ENCODE measurements at places on chromosomes 12 and 14.

DNA sequence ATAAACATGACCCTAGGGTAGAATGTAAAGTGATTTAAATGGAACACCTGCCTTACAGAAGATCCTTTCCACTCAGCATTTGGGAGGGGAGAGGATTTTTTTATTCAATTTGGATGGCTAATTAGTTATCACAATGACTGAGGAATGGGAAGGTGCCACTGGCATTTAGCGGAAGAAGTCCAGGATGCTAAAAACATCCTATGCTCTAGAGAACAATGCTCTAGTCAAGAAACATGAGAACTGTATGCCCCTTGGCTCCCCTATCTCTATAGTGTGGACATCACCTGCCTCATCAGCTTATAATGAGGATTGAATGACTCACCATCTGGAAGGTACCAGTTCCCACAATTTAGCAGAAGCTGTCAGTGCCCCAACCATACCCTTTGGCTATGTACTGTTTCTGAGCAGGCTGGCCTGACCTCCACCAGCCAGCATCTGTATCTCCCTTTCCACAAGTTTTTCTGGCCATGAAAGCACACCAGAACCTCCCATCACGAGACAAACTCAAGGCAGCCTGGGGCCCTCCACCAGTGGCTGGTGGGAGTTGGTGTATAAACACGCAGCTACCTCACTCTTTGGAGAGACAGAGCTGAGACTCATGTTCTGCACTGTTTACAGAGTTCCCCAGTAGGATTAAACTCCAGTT lies 109.7 kb upstream of the VASH1 start:
- no peak for DNase-seq

DNA sequence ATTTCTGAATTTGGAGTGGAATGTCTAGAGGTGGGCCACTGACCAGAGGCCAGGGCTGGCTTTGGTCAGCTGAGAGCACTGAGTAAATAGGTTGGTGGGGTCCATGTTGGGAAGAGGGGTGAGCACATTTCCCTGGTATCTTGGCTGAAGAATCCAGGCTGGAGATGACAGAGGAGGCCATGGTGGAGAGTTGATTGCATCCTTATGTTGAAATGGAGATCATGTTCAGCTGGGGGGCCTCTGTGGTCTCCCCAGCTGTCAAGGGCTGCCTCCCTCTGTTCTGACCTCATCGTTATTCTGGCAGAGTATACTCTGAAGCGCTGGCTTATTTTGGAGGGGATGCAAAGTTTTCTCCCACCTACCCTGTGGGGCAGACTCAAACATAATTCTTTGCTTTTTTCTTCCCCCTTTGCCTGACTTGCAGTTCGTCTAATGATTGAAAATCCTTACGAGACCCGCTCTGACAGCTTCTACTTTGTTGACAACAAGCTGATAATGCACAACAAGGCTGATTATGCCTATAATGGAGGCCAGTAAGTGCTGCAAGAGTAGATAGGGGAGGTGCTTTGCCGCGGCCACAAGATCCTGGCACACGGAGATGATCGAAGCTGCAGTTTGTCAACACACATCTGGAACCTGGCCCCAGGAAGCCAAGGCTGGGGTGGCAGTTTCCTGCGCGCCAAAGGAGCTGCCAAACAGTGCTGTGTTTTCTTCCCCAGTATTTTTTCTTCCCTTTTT lies 6.0 kb upstream of the ACADS start:
- DNase-seq = no peak

GRCh38 chr12:54197431-54197909 lies 8.7 kb upstream of the SMUG1 start:
- no peak for DNase-seq

- DNase-seq = no peak
Measured at GRCh38 chr12:30794020-30794419, 39.3 kb upstream of the CAPRIN2 start.

- no peak for DNase-seq
Measured at GRCh38 chr12:60391051-60391450, 795.2 kb downstream of the SLC16A7 start.

DNA sequence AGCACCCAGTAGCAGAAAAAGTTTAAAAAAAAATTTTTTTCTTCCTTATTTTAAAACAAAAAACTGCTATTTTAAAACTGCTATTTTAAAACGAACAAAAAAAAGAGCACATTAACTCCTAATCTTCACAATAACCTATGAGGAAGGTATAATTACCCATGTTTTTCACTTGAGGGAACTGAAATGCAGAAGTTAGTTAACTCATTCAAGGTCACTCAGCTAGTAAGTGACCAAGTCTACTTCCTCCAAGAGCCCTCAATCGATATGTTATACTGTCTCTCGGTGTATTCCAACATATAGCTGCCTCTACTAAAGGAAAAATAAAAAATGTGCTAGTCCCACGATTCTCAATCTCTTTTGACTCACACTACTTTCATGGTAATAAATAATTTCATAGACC lies 7.8 kb downstream of the RPAP3 start:
- no peak for DNase-seq

DNA sequence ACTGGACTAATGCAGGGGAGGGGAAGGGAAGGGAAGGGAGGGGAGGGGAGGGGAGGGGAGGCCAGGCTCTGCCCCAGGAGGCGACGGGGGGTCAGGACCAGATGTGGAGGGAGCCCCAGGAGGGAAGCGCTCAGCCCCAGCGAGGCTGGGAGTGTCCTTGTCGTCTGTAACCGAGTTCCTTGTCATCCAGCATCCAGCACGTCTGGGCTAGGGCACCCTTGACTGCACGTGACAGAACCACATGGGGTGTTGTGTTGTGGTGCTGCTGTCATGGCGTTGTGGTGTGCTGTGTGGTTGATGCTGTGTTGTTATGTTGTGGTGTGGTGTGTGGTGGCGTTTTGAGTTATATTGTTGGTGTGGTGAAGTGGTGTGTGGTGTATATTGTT lies 28.4 kb upstream of the SFSWAP start:
- DNase-seq = no peak

DNA sequence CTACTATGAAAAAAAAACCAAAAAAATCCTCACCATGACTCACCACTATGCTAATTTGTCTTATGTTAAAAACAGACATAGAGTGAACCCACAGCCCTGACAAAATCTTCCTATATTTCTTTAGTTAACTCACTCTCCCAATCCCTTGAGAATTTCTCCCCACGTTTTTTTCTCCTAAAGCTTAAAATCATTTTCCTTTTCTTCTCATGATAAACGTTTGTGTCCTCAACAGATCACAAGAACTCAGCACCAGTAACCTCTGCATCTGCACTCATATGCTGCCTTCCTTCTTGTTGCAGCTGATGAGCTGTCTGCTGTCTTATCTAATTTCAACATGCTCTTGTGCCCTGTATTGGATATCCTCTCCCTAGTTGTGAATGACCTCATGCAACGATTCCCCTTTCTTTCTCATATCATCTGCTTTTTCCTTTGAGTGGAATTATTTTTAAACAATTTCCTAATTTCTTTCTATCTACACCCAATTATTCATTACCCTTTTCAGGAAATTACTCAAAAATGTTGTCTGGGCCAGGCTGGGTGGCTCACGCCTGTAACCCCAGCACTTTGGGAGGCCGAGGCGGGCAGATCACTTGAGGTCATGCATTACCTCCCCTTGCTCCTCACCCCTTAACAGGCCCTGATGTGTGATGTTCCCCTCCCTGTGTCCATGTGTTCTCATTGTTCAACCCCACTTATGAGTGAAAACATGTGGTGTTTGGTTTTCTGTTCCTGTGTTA lies 427.5 kb upstream of the MGAT4C start:
- no peak for DNase-seq

DNA sequence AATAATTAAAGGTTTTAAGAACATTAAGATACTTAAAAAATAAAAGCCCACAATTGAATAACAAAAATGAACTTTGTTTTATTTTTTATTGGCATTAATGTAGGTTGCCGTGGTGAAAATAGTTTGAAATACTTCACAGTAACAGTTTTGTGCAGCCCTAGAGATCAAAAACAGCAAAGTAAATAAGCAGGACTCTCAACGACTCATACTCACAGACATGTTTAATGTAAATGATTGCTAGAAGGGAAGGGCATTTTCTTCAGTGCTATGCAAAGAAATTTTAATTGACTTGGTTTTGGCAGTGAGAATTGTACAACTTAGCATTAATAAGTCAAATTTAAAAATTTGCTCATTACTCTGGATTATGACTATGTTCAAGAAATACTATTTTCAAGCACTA lies 16.0 kb downstream of the TRMT5 start:
- DNase-seq = no peak

- DNase-seq = no peak
Measured at GRCh38 chr14:35254736-35255135, 37.4 kb upstream of the PSMA6 start.

GRCh38 chr14:96098309-96098998 lies 59.3 kb downstream of the C14orf132 start:
- DNase-seq = peak; percentile 80

DNA sequence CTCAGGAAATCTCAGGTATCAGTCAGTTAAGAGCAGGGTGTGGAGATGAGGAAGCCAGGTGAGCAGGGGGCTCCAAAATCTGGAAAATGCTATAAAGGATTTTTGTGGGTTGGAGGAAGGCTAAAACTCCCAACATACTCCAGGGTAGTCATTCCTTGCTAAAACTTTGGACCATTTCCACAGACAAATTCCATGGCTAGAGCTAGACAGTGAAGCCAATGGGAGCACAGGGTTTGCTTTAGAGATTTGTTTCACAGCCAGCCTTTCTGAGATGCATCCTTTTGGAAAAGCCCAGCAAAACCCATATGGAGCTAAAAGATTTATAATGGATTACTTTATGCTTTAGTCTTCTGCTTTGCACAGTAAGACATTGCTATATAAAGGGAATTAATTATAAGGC lies 146.5 kb downstream of the SAMD4A start:
- DNase-seq = no peak

GRCh38 chr14:101228949-101229541 lies 325.5 kb upstream of the RTL1 start:
- no peak for DNase-seq

DNA sequence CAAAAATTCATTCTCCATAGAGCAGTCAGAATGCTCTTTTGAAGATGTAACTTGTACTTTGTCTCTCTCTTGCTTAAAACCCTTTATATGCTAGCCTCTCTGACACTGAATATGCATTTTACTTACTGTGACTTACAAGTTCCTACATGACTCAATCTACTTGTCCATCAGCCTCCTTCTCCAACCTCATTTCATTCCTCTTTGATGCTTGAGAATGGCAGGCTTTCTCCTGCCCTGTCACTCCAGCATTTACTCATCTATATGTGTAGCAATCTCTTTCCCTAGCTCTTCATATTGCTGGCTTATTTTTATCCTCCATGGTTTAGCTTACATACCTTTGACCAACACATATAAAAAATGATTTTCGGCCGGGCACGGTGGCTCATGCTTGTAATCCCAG lies 561.9 kb downstream of the CCER1 start:
- no peak for DNase-seq

GRCh38 chr12:122028905-122029560 lies 7.3 kb downstream of the BCL7A start:
- DNase-seq = no peak

DNA sequence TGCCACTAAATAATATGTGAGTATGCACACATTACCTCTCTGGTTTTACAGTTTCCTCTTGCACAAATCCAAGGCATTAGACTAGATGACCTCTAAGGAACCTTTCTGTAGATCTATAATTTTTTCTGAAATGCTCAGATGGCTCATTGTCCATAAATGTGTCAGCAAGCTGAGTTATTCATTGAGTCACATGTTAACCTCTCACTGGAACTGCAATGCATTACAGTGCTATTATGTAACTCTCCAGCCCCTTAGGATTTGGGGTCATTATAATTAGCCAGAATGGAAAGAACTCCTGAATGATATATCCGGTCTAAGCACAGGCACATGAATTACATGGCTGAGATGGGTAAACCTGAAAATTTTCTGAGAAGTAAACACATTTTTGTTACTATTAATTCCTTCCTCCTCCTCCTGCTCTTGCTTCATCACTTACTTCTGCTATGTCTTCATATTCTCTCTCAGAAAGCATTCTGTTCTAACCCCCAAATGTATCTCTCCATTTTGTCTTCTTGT lies 20.3 kb upstream of the DRAM1 start:
- DNase-seq = no peak

DNA sequence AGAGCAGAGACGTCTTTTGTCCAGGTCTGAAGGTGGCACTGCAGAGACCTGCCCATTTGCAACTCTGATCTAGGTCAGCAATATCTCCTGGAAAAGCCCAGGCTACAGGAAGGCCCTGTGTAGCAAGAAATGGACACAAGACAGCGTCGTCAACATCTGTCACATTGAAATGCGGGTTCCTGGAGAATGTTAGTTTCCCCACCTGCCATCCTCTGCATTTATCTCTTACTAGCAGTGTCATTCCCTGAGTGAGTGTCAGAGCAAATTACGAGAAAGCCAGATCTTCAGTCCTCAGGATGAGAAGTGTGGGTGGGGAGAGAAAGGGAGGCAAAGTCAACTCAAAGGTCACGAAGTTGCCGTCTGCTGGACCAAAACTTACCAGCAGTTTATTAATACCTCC lies 27.4 kb upstream of the FLVCR2 start:
- DNase-seq = no peak

- no peak for DNase-seq
Measured at GRCh38 chr12:104455578-104456416, 951 bp upstream of the CHST11 start.

GRCh38 chr14:103135333-103136260 lies 12.3 kb downstream of the TNFAIP2 start:
- DNase-seq = no peak

DNA sequence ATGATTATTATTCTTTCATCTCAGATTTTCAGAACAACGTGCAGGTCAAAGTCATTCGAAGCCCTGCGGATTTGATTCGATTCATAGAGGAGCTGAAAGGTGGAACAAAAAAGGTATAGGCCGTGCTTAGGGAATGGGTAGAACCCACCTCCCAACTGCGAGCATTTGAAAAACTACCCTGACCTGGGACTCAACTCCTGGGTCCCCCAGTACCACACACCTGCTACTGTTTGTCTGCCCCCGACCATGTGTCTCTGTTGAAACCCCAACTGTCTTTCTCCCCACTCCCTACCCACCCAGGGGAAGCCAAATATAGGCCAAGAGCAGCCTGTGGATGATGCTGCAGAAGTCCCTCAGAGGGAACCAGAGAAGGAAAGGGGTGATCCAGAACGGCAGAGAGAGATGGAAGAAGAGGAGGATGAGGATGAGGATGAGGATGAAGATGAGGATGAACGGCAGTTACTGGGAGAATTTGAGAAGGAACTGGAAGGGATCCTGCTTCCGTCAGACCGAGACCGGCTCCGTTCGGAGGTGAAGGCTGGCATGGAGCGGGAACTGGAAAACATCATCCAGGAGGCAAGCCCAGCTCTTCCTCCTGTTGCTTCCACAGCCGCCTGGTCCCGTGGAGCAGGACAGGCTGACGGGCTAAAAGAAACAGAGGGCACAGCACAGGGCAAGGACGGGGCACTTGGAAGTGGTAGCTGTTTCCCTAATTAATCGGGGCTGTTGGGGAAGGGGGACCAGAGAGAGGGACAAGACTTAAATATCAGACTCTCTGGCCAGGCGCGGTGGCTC lies 20.5 kb downstream of the AGAP2 start:
- no peak for DNase-seq

All from NCI-H1092 treated with DMSO at 0.1 percent for 48 hours (cell line).